ENCODE measurements at places on chromosomes 12 and 14.

DNA sequence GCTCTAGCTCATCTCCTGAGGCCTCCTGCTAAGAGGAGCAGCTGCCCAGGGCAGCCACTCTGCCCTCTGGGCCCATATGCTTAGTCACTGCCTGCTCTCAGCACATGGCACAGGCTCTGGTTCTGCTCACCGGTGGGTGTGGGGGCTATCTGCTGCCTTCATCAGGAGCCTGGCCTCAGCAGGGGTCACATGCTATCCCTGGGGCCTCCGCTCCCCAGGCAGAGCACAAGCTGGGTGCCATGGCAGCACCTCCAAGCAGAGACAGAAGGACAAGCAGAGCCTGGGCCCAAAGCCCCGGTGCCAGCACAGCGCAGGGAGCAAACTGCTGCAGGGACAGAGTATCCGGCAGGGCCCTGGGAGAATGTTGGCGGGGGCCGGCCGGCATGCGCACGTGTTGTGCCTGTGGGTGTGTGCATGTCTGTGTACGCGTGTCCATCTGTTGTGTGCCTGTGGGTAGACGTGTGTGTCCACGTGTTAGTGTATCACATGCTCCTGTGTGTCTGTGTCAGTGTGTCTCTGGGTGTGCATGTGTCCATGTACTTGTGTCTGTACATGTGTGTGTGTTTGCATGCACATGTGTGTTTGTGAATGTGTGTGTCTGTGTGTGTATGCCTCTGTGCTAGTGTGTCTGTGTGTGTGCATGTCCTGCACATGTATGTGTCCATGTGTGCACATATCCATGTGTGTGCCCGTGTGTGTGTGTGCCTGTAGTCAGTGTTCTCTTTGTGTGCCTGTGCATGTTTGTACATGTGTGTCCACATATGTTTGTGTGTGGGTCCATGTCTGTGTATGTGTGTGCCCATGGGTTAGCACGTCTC, 326.9 kb downstream of the TMEM121 start:
- DNase-seq = no peak

DNA sequence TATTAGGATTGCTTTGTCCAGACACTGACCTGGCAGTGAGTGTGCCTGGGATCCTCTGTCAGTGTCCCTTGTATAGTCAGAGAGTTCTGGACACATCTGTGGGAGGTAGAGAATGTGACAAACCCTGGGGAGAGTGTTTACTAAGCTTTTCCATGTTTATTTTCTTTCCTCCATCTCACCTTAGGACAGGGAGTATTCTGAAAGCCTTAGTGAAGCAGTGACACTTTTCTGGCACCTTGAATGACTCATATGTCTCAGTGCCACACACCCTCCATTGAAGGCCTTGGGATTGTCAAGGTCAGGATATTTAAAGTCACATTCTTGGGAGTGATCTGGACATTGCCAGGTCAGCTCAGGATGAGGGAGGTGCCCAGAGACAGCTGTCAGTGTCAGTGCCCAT, 34.9 kb upstream of the CTDSP2 start:
- no peak for DNase-seq

DNA sequence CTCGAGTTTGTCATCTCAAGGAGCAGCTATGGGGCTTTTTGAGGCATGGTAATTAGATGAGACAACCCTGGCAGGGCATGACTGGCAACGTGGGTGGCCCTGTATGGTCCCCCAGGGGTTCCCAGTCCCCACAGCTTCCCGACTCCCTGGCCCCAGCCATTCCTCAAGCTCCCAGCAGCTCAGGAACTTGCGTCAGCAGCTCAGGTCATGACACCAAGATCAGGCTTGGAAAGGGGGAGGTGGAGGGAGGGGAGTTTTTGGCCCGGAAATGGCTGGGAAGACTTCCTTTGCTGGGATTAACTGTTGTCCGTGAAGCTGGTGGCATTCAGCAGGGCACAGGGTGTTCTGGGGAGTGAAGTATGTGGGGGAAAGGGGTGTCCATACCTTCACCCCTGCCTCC, 10.4 kb upstream of the NRIP2 start:
- DNase-seq = peak; percentile 67

- DNase-seq = no peak
Measured at GRCh38 chr12:51018956-51019355, 7.2 kb downstream of the SLC11A2 start.

GRCh38 chr14:79037106-79037505, 866.9 kb downstream of the NRXN3 start:
- no peak for DNase-seq

- no peak for DNase-seq
Measured at GRCh38 chr12:75294336-75294735, 35.8 kb downstream of the CAPS2 start.
